GM06990 (cell line): ENCODE measurements at places on chromosomes 6 and 20.

GRCh38 chr6:122302067-122302466 is 97.4 kb upstream of the HSF2 start:
- DNase-seq = no peak

GRCh38 chr6:57004292-57004691 is 42.2 kb upstream of the KIAA1586 start:
- no peak for DNase-seq

DNA sequence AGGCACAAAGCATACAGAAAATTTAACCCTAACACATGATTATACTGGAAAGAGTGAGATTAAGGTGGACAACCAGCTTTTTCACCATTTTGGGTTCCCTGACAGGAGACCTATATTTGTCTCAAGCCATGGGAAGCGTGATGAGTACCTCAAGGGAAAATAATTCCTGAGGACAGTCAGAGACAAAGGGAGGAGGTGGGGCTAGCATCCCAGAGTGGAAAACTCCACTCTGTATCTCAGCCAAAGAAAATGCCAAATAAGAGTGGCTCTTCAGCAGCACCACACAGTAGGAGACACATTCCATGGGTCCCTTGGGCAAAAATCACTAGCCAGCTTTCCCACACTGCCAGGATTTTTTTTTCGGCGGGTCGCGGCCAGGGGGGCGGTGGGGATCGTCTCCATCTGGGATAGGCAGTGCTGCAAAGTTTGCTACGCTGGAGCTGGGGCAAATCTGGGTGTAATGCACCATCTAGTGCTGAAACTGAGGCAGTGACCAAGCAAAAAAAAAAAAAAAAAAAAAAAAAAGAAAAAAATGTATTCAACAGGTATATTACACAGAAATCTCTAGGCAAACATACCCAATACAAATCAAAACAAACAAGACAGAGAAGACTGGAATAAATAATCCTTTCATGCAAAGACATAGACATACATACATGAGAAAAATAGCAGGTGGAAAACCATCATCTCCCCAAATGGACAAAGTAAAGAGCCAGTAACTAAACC is 77.3 kb upstream of the SLC35F1 start:
- DNase-seq = peak; percentile 6

DNA sequence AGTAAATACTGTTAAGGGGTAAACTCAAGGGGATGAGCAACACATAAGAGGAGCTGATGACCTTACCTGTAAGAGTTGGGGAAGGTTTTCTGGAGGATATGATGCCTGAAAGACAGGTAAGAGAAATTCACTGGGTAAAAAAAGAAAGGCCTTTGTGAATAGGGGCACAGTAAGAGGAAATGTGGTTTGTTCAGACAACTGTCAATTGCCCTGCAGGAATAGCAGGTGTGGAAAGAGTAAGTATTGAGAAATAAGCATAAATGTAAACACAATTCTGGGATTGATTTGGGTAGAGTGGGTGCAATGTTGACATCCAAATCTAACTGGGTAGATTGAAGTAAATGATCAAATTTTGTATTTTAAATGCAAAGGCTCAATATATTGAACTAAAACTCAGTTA is 670.0 kb downstream of the DHX35 start:
- DNase-seq = no peak

GRCh38 chr6:125255201-125255600 is 46.6 kb downstream of the HDDC2 start:
- no peak for DNase-seq

DNA sequence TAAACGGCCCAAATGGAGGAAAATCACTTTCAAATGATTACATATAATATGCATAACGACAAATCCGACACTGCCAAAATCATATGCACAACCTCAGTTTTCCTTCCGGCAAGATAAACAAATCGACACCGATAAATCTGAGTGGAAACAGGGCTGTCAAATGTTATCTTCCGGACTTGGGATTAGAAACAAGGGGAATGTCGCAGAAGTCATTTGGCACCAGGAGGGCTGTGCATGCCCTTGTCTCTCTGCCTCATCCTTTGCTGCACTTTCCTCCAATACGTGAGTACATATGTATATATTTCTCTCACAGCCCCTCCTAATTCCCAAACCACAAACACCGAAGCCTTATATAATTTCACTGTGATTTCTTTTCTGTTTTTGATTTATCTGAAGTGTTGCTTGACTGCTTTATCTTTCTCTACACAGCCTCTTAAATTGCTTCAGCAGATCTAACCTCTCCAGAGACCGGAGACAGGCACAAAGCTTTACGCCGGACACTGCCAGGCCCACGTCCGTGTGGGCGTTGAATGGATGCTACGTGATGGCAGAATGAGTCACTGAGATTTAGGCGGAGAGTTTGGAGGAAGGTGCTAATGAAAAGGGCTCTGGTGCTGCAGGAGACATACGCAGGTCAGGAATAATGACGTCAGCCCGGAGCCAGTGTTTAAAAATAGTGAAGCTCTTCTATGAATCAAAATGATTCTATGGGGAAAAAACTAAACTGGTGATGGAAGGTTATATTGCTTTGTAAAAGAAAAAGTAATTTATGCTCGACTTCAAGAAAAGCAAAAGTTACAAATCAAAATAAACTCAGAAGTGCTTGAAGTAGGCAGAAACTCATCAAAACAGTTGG is 21.0 kb upstream of the PRELID3B start:
- DNase-seq = no peak

DNA sequence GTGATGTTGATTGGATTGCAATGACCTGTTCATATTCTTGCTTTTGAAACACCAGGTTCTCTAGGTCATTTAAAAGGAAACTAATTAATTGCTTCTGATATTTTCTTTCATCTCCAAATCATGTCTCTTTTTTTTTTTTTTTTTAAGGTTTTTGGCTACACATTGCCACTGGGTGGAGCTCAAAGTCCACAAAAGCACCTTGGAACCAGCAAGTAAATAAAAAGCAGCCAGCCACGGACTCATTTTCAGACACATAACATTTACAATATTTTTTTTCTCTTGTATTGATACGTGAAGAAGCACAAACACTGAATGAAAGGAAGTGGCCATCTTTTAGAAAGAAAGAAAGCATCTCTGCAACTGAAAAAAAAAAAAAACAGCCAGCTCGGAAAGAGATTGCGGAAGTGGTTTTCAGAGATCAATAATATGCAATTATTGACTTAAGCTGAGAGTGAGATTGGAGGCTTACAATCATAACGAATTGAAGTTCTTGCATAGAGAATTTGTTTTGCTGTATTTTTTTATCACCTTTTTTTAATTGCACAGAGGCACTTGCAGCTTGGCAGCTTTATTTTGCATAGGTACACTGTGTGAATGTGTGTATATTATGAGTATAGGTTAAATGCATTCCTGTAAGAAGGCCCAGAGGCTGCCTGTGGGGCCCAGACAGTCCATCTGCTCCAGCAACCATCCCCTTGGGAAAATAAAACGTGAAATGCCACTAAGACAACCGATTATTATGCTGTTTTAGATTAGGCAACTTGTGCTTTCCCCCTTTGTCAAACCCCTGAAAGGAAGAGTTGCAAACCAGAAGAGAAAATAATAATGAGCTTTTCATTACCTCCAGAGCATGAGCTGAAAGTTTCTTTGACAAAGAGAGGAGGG is 28.2 kb downstream of the CGA start:
- DNase-seq = peak; percentile 12

GRCh38 chr20:37759761-37760209 is 66.0 kb downstream of the CTNNBL1 start:
- no peak for DNase-seq

DNA sequence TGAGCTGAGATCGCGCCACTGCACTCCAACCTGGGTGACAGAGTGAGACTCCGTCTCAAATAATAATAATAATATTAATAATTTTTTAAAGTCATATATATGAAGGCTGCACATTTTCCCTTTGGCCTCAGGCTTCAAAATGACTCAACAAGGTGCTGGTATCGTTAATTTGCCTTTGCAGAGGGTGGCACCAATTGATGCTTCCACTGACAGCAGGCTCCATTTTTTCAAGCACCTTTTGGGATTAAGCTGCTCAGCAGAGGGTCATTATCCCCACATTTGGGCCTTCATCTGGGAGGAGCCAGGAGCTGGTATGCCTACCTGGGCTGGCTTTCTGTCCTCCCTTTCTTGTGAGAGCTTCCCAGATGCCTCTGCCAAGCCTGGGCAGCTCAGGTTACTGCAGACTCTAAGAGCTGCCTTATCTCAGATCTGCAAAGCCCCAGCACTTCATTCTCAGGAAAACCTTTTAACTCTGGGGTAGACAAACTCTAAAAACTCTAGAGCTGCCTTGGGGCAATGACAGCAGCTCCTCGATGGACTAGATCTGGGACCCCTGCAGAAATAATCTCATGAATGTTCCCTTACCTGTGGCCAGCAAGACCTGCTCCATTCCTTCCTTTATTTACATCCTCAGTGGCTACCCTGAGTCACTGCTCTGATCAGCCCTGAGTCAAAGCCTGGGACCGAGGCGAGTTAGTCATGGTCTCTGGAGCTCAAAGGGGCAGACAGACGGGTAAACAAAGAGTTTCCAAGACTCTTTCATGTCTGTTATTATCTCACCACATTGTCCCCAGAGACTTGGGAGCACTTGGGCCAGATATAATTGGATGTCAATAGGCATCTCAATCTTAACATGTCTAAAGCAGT is 80.0 kb upstream of the EYA2 start:
- no peak for DNase-seq

DNA sequence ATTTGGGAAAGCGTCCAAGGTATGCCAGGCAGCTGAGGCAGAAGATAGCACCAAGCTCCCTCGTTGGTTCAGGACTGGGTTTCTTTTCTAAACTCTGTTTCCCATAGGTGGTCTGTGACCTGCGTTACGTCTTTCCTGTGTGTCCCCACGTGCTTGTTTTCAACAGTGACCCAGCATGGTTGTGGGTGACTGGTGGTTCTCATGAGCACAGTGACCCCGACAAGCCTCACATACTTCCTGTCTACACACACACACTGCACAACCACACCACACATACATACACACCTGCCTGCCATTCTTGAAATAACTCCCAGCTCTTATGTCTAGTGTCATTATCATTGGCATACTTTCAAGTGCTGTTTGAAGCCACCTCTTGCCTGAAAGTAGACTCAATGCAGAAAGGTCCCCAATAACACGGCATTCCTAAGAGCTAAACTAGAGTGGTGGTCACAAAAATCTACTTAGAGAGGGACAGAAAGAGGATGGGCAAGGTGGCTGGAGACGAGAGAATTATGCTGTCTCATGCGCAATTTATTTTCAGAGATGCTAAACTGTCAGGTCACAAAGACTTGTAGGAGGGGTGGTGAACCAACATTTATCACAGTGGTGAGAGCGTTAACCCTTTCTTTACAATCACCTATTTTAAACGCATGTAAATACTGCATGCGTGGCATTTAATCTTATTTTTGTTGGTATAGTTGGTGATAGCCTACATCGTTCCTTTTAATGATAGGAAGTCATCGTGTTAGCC is 66.7 kb downstream of the GCNT2 start:
- no peak for DNase-seq

DNA sequence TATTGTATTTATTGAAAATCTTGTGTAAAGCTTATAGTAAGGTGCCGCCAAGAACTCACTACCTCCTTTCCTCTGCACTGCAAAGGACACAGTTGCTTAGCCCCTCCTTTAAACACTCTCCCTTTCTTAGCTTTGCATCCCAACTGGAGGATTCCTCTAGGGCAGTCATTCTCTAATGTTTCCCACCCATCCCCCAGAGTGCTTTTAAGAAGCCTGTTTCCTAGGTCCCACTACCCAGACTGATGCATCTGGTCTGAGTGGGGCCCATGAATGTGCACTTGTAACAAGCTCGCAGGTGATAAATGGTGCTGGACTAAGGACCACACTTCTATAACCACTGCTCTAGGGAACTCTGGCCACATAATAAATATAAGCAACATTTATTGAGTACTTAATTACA is 55.2 kb downstream of the B4GALT5 start:
- DNase-seq = no peak

DNA sequence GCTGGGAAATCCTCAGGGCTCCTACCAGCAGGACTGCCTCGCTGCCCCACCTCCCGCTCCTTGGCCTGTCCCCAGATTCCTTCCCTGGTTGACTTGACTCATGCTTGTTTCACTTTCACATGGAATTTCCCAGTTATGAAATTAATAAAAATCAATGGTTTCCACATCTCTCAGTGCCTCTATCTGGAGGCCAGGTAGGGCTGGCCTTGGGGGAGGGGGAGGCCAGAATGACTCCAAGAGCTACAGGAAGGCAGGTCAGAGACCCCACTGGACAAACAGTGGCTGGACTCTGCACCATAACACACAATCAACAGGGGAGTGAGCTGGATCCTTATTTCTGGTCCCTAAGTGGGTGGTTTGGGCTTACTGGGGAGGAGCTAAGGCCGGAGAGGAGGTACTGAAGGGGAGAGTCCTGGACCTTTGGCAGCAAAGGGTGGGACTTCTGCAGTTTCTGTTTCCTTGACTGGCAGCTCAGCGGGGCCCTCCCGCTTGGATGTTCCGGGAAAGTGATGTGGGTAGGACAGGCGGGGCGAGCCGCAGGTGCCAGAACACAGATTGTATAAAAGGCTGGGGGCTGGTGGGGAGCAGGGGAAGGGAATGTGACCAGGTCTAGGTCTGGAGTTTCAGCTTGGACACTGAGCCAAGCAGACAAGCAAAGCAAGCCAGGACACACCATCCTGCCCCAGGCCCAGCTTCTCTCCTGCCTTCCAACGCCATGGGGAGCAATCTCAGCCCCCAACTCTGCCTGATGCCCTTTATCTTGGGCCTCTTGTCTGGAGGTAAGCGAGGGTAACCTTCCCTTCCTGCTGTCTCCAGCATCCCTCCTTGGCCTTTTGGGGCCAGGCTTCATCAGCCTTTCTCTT is at the start of gene CFB:
Gene CFB, plus strand, starts transcription at position 589 of the 863 bp plus-strand sequence. Its CDS starts 127 bp downstream, at position 716.
- DNase-seq = no peak

GRCh38 chr6:109059571-109060021 is 35.0 kb downstream of the SESN1 start:
- no peak for DNase-seq

- DNase-seq = no peak
These were observed 11.9 kb upstream of the SOX12 start for GRCh38 chr20:313402-313801.

DNA sequence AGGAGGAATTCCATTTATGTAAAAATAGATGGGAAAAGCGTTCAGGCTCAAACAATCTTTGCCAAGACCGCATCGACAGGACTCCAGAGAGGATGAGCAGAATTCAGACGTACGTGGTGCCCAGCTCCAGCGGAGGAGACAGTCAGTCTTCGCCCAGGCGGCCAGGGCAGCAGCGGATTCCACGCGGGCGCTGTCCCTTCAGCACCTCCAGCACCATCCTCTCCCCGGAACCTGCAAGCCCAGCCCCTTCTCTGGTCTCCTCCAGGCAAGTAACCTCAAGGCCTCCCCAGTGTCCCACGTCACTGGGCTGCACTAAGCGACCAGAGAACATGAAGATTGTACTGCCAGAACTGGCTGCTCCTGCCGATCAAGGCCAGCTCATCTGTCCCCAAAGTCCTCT is 2.8 kb upstream of the KCNQ2 start:
- no peak for DNase-seq
